CD4-positive, alpha-beta memory T cell (primary cell): ENCODE measurements at places on chromosomes 2 and 18.

DNA sequence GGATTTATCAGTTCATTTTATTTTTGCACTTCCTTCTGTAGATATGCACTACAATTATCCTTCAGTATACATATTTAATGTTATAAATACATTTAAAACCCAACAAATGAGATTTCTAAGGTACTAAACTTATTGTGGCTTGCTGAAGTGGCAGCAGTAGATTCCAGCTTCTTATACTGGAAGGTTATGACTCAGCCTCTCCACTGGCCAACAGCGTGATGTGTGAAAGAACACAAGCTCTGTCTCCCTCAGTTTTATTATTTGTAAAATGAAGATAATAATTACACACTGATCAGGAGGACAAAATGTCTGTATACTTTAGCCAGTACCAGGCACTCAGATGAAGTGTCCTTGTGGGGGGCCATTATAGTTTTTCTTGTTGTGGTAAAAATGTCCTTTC is 1147.1 kb downstream of the CNTNAP5 start:
- DNase-seq: no peak

- no peak for DNase-seq
Observed at GRCh38 chr18:21315741-21316197, 73.7 kb downstream of the GREB1L start.

- no peak for DNase-seq
Observed at GRCh38 chr2:15720561-15721307, 129.1 kb downstream of the DDX1 start.

DNA sequence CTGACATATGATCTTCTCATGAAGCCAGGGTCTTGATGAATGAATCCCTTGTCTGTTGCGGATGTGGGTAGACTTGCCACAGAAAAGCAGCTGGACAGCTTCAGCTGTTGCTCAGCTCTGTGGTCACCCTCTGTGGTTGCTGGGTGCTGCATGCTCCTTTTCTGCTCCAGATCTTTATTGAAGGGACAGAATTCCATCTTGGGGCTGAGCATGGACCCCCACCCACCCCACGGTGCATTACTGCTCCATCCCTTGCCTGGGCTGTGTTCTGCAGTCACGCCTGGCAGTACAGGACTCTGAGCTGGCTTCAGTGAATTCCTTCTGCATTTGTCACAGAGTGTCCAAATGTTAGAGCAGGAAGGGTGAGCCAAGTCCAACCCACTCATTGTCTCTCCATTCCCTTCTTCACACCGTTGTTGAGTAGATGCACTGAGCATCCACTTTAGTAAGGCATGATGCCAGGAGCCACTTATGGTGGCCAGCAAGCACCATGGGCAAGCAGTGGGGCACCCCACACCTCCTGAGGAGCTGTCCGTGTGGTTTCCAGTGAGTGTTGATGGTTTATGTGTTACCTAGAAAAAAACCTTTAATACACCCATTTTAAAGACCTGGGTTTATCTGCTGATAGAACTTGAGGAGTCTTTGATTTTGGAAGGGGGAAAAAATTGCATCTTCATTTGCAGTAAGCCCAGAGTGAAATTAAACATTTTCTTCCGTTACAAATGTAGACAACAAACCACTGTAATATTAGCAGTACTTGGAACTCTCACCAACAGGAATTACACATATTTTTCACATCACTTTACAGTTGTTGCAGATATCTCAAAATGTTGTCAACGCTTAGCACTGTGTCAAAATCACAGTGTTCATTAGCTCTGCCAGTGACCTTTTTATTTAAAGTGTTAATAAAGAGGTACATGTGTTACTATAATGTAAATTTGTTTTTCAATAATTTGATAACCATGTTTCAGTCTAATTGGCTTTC is 14.7 kb upstream of the ITGB6 start:
- no peak for DNase-seq

- DNase-seq: no peak
Observed at GRCh38 chr18:59093668-59094067, 46.0 kb upstream of the SEC11C start.

DNA sequence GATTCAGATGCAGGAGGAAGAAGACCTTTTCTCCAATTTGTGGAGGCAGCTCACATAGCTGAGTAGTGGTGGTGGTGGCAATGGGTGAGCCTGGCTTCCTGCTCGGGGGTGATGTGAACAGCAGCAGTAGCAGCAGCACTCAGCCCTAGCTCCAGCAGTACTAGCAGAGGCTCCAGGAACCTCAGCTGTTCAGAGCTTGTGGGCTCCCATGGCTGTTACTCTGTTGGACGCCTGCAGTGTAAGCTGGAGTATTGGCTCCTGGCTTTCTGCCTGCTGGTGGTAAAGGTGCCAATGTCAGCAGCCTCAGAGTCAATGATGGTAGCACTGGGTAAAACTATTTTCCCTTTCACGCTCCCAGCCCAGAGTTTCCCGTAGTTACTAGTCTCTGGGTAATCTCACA is 3.1 kb upstream of the SEH1L start:
- DNase-seq: no peak

GRCh38 chr18:13577091-13577697 is 149.2 kb downstream of the FAM210A start:
- DNase-seq: no peak

- no peak for DNase-seq
Observed at GRCh38 chr18:79069717-79070151, 540 bp downstream of the ATP9B start.

DNA sequence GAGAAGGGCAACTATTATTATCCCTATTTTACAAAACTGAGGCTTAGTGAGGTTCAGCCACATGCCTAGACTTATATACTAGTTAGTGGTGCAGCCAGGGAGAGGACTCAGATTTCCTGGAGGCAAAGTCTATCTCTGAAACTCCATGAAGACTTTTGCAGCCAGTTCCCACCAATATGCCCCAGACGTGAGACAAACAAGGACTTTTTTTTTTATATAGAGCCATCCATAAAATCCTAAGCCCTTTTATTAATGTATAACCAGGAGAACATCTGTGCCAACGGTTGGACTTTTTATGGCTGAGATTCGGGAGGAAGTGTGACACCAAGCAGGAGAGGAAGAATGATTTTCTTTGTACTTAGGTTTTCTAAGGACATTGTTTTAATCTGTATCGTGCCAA is 29.9 kb downstream of the LIPG start:
- no peak for DNase-seq

DNA sequence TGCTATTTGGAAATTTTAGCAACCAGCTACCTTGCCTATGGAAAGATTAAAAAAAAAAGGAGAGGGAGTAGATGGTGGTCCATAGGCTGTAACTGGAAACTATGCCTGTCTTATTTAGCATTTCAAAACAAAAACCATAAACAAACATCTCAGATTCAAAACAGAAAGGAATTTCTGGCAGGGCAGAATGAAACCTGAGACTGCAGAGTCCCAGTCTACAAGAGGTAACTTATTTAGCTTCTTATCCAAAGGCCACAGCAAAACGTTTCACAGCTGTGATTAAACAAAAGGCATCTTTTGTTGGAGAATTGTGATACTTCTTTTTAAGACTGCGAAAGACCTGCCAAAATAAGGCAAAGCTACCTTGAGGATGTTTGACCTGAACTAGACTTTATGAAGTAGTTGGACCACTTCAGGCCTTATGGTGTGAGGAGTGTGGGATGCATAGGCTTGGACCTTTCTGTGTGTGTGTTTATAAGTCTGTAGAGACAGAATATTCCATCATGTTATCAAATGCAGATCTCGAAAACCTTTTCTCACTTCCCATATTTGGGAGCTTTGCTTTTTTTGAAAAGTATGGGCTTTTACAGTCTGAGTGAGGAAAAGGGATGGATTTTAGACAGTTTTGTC is 11.0 kb downstream of the CRIM1 start:
- DNase-seq: no peak

GRCh38 chr2:104140361-104140760 is 713.6 kb upstream of the POU3F3 start:
- no peak for DNase-seq

GRCh38 chr2:151374436-151374835 is 17.0 kb downstream of the TNFAIP6 start:
- no peak for DNase-seq

DNA sequence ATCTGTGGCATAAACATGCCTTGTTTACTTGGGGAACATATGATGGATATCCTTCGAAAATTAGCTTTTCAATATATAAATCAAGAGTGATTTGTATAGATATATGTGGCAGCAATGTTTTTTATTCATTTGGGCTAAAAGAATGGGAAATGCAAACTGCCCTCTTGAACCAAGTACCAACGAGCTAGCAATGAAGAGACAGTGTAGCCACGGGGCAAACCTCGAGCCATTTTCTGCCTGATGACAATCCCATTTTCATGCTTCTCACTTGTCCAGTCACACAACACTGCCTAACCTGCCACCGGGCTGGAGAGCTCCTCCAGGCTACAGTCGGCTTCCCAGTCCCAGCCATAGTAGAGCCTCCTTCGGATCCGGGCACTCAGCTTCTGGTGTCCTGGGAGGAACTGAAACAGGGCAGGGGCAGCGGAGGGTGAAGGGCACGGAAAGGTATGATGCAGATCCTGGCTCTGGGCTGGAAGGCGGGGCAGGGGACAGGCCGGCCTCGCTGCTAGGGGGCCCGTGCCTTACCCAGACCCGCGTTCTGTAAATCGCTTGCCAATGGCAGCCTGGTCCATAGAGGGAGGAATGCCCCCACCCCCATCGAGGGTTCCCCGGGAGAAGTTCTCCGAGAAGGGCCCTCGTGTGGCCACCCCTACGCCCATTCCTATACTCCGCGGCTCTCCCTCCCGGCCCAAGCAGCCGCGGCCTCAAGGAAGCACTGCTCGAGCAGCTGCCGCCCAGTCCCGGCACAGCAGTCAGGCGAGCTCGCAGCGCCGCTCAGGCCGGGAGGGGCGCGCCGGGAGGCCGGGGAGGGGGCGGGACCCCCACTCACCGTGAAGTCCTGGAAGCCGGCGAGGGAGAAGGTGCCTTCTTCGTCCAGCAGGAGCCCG is 552 bp downstream of the CNPPD1 start:
- DNase-seq: peak; percentile 53

- no peak for DNase-seq
Observed at GRCh38 chr2:121771976-121772742, 16.7 kb downstream of the TSN start.

DNA sequence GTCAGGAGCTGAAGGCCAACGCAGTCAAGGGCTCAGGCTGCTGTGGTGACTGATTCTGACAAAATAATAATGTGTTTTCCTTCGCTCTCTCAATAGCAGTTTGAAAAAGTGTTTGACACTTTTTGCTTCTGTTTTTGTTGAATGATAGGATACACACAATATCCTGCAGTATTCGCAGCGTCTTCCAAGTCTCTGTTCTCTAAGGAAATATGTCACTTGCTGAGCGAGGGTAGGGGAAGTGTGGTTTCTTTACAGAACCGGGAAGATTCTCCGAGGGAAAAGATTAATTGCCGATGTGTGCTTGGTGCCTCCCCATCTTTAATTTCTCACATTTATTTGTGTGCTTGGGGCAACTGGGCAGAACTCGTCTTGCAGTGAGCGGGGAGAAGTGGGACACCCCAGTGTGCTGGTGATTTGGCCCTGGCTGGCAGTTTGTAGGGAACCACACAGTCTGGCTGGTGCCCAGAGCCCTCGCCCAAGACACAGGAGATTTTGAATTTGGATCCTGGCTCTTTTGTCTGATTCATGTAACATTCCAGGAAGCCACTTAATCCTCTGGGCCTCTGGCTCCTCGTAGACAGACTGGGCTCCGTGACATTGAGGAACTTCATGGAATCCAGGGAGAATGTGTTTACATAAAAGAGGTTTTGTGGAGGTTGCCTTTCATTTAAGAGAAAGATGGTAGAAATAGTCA is 169.4 kb downstream of the LDLRAD4 start:
- no peak for DNase-seq

GRCh38 chr18:58044370-58045241 is 580 bp downstream of the NEDD4L start:
- DNase-seq: peak; percentile 62

GRCh38 chr18:48007955-48008701 is 77.7 kb upstream of the SMAD2 start:
- peak; percentile 22 for DNase-seq

DNA sequence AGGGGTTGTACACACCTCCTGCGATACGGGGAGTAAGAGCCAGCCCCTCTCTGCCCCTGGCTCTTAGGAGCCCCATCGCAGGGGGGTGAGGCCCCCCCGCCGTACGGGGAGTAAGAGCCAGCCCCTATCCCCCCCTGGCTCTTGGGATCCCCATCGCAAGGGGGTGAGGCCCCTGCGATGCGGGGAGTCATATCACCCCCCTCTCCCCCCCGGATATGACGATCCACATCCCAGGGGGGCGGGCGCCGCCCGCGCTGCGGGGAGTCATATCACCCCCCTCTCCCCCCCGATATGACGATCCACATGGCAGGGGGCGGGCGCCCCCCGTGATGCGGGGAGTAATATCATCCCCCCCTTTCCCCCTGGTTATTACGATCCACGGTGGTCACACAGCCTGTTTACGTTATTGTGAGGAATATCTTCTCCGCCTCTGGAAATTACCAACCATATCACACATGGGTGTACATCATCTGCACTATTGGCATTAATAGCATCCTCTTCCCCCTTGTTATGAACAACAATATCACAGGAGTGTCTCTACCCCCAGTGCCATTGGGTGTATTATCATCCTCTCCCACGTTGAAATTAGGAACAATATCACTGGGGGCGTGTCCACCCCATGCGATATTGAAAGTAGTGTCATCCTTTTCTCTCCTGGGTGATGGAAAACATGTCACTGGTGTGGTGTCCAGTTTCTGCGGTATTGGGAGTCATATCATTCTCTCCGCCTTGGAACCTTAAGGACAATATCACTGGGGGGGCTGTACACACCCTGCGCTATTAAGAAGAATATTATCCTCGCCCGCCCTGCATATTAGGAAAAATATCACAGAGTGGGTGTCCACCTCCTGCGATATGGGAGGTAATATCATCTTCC is 24.7 kb upstream of the NAGK start:
- DNase-seq: no peak

DNA sequence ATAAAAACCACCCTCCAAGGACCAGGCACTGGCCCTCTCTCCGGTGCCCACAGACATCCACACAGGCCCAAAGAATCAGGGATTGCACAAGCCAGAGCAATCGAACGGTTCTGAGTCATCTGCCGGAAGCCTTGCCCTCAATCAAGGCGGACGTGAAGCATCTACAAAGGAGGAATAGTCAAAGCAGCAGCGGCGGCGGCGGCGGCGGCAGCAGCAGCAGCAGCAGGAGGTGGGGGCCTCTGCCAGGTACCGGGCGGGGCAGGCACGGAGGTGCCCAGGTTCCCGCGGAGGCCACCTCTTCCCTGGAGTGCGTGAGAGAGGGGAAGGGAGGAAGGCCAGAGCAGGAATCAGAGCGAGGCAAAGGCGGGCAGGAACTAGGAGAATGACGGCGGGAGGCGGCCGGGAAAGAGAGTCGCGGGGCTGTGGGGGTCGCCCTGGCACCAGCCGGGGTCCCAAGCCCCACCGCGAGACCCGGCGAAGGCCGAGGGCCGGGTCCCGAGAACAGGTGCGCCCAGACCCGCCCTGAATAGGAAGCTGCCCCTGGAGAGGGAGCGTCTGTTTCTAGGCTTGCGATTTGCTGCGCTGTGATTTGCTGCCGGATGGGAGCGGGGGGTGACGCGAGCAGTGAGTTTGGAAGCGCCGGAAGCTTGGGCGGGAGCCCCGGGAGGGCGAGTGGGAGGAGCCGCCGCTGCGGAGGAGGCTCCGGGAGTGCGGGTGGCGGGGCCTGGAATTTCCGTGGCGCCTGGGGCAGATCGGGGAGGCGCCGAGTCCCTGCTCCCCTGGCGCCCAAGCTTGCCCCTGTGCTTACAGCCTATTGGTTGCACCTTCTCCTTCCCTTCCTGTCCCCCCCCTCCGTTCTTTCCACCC is at the start of gene SERPINB8:
Gene SERPINB8 (plus strand): TSS at position 140 of the 867 bp plus-strand sequence. CDS start 8,228 bp downstream, outside the sequence.
- peak; percentile 89 for DNase-seq

- peak; percentile 54 for DNase-seq
Observed at GRCh38 chr2:102442967-102443828, 20.2 kb downstream of the IL18RAP start.
